ENCODE measurements at places on chromosomes 3 and 15.

DNA sequence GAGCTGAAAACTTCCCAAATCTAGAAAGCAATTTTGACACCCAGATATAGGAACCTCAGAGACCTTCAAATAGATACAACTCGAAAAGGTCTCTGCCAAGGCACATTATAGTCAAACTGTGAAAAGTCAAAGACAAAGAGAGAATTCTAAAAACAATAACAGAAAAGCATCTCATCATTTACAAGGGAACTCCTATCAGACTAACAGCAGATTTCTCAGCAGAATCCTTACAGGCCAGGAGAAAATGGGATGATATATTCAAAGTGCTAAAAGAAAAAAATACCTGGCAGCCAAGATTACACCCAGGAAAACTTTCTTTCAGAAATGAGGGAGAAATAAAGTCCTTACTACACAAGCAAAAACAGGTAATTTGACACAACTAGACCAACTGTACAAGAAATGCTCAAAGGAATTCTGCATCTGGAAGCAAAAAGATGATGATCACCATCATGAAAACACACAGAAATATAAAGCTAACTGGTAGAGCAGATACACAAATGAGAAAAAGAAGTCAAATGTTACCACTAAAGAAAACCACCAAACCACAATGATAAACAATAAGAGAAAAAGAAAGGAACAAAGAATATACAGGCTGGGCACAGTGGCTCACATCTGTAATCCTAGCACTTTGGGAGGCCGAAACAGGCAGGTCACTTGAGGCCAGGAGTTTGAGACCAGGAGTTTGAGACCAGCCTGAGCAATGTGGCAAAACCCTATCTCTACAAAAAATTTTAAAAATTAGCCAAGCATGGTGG lies 50.4 kb downstream of the ADAM10 start:
- DNase-seq: no peak

DNA sequence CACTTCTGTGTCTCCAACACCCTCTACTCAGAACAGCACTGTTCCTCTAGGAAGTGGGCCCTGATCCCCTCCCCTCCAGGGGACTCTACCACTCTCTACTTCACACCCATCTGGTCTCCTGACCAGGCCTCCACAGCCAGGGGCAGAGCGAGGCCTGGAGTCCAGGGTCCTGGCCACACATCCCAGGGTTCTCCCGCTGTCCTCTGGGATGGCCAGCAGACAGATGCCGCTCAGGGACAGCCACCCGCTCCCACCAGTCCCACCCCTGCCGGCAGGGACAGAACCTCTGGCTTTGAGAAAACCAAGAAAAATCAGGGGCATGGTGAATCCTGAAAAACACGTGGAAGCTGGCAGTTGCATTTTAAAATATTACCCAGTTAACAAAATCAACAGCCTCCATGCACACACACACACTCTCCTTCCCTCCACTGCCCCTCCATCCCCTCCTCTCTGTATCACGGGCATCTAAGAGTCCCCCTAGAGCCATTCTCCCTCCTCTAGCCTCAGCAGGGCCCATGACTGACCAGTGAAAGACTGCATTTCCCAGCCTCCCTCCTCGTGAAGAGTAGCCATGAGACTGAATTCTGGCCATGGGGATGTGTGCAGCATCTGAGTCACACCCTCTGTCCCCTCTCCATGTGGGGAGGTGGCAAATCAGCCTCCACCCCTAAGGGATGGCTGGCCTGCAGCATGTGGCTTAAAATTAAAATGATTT lies 32.1 kb upstream of the IQSEC1 start:
- no peak for DNase-seq

- no peak for DNase-seq
These were observed 73.6 kb upstream of the ACAD9 start for GRCh38 chr3:128805772-128806171.

- DNase-seq: no peak
These were observed 220.1 kb downstream of the TUSC7 start for GRCh38 chr3:116929505-116930222.

GRCh38 chr3:44099566-44100297 lies 142.0 kb upstream of the TOPAZ1 start:
- no peak for DNase-seq

- no peak for DNase-seq
These were observed 317.5 kb upstream of the SLCO3A1 start for GRCh38 chr15:91535856-91536500.

- no peak for DNase-seq
These were observed 7.4 kb downstream of the A4GNT start for GRCh38 chr3:138124706-138125355.

- DNase-seq: peak; percentile 26
These were observed 19.1 kb downstream of the TTC21A start for GRCh38 chr3:39126532-39127071.

DNA sequence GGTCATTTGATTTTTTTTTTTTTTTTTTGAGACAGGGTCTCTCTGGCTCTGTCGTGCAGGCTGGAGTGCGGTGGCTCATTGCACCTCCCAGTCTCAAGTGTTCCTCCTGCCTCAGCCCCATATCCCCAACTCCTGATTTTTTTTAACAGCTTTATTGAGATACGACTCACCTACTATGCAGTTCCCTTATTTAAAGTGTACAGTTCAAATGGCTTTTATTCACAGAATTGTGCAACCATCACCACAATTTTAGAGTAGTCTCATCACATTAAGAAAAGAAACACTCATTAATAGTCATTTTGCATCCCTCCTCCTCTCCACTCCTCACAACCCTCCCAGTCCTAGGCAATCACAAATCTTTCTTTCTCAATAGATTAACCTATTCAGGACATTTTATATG lies 1.9 kb upstream of the TRA2B start:
- DNase-seq: no peak

GRCh38 chr3:125958511-125959316 lies 10.3 kb upstream of the ROPN1B start:
- no peak for DNase-seq

DNA sequence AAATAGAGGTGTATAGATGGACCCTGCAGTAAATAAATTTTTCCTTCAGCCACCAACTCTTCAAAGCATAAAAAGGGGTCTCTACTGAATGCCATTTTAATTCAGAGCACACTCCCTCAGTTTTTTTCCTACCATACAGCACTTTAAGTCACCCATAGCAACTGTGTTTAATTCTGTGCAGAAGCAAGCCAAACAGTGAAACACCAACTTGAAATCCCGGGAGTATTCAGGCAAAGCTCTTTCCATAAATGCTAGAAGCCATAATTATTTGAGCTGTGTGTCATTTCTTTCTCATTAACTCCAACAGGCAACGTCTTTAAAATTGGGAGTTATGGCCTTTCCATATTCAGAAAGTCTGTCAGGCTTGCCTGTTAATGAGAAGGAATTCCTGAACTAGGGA lies 562.1 kb downstream of the GRM7 start:
- DNase-seq: no peak

GRCh38 chr15:69908060-69908459 lies 189.7 kb downstream of the TLE3 start:
- DNase-seq: no peak

- no peak for DNase-seq
These were observed 330.3 kb downstream of the UACA start for GRCh38 chr15:70432924-70433495.

DNA sequence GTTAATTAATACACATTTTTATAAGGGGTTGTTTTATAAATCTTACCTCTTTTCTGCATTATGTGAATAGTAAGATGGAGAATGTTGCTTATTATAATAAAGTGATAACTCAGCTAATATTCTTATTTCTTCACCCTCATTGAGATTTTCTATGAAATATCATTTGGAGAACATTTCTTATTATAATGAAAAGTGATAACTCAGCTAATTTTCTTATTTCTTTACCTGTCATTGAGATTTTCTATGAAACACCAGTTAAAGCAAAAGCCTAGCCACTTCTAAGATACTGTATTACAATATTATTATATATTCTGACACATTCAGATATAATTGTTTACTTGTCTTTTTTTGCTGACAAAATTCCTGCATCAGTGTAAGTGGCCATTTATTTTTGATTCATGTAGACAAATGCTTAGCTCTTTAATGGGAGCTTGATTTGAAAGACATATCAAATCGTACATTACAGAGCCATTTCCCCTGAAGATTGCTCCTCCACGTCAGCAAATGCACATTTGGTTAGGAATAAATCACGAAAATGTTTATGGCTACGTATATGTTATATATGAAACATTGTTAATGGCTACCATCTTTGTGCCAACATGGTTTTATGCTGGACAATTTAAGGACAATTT lies 427.5 kb downstream of the CHL1 start:
- DNase-seq: no peak

DNA sequence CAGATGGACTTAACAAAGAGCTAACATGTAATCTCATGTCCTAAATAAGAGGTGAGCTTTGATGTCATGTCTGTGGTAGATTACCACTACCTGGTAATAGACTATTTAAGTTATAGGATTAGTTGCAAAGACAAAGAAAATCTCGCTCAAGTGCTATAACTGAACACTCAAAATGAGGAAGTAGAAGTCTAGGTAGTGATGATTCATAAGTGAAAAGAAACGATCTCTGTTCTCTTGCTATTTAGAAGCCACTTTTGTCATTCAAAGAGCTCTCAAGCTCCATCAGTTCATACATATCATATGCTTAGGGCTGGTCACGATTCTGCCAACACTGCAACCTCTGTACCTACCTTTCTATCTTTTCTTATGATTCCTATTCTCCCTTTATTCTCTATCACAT lies 110.9 kb downstream of the EDEM1 start:
- no peak for DNase-seq

GRCh38 chr3:122987736-122988319 lies 39.7 kb downstream of the SEMA5B start:
- no peak for DNase-seq

GRCh38 chr3:43770426-43771103 lies 79.8 kb downstream of the ABHD5 start:
- DNase-seq: peak; percentile 87

DNA sequence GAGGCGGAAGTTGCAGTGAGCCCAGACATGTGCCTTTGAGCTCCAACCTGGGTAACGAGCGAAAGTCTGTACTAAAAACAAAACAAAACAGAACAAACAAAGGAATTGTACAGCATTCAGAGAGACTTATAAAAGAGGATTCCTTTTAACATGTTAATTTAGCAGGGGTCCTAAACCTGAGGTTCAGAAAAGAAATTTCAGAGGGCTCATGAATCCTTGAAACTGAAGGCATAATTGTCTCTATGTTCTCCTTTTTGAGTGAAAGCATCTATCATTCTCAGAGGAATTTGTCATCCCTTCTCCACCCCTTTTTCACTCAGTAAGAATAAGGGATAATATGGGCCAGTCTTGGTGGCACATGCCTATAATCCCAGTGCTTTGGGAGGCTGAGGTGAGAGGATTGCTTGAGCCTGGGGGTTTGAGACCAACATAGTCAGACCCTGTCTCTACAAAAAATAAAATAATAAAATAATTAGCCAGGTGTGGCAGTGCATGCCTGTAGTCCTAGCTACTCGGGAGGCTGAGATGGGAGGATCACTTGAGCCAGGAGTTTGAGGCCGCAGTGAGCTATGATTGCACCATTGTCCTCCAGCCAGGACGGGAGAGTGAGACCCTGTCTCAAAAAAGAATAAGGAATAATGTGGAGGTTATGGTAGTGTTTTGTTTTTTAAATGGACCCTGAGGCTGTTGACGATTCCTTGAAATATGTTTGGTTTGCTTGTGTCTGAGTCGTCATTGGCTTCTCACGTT lies 309.1 kb upstream of the C2CD4B start:
- no peak for DNase-seq

DNA sequence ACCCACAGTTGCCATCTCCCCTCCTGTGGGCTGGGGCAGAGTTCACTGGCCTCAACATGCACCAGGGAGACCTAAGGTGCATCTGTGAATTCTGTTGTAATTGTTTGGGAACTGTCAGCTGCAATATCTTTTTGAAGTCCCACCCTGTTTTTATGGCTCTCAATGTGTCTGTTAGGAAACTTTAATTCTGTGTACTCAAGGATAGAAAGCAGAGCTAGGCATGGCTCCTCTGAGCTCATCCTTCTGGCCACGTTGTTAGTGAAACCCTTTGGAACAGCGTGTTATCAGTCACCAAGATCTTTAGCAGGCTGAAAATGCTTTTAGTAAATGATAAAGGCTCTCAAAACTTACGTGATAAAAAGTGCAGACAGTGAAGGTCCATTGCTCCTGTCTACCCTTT lies 33.6 kb upstream of the MTMR10 start:
- DNase-seq: no peak

- no peak for DNase-seq
These were observed 231.8 kb downstream of the UACA start for GRCh38 chr15:70531576-70531975.

DNA sequence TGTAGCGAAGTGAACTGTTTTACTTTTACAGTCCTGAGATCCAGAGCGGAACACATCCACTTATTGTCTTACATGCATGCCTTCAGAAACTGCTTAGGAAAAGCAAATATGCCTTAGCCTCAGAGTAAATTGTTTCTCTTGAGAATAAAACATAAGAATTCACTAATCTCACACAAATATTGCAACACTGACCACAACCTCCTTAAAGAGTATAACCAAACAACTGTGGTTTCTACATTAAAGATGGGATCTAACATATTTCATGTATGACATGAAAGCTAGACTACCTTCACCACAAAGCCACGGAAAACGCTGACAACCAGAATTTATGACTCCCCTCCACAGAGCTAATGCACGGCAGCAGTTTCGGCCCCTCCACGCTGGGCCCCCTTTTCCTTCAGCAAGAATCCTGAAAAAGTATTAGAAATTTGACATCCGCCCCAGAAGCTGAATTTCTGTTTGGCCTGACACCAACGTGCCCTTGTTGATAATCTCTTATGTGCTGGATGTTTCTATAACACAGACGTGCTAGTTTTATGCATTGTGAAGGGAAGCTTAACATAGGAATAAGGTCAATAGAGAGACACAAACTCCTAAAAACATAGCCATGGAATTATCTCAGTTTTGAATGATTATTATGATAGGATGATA lies 84.6 kb downstream of the GREM1 start:
- DNase-seq: no peak

DNA sequence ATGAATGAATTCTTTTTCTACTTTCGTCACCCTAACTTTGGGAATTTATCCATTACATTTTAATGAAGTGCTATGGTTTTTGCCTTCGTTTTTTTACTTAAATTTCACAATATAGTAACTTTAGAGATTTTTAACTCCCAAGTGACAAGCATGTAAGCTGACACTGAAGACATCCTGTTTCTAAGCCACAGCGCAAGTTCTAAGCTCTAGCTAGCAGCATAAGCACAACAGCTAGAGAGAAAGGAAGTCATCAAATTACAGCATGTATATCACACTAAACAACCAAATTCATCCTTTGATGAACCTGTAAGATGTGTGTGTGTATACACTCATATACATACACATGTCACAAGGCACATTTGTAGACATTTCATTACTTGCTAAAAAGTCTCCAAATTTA lies 119.3 kb downstream of the P3H2 start:
- DNase-seq: no peak

DNA sequence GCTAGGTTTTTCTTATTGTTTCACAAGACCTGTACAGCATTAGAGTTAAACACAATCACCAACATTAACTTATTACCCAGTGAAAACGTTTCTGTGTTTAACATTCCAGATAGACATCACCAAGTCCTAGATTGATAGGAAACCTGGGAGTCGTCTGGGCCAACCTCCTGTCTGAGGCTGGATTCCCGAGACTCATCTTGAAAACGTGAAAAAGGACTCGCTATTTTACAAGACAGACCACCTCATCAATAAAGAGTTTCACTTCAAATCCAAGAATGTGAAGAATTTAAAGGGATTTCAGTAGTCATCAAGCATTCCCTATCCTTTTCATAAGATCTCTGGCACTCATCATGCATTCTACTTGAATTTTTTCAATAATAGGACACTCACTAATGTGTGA lies 626.6 kb downstream of the MCTP2 start:
- no peak for DNase-seq

- no peak for DNase-seq
These were observed 118.5 kb downstream of the MFSD1 start for GRCh38 chr3:158920371-158920770.

- DNase-seq: no peak
These were observed 21.0 kb downstream of the CSRNP1 start for GRCh38 chr3:39132096-39133092.
